AG09309 (cell line): ENCODE measurements at places on chromosomes 7 and 10.

DNA sequence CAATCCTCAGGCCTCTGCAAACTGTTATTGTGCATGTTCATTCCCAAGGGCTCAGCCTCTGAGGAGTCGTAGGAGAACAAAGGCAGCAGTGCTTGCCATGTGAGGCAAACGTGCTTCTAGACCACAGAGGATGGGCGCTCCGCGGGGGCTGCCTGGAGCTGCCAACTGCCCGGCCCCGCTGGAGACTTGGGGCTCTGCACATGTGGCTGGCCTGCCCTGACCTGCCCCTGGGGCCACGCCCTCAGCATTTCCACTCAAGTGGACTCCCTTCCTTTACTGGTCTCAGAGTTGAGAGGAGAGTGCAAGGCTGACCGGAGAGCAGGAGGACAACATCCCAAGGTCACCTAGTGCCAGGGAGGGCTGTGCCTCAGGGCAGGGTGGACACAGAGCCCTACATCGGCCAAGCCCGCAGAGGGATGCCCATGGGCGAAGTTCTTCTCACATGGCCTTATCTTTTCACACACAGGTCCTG is 222.3 kb upstream of the ZNF32 start:
- DNase-seq = no peak

- no peak for DNase-seq
These were observed 84.6 kb downstream of the VPS50 start for GRCh38 chr7:93316730-93317129.

DNA sequence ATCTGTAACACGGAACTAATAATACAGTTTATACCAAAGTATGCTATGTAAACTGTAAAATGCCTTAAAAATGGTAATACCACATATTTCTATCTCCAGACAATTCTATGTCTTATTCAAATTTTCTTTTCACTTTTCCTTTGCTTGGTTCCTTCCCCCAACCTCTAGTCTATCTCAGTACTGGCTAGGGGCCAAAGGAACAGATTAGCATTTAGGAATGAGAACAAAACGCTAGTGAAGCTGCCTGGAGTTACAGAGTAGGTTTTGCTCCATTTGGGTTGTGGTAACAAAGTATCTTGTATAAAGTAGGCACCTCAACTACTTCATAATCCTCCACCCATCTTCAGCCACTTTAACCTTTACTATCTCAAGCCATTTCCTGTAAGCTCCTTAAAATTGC is 94.1 kb downstream of the HBP1 start:
- no peak for DNase-seq

GRCh38 chr10:78437407-78437768 is 403.7 kb downstream of the RPS24 start:
- no peak for DNase-seq

DNA sequence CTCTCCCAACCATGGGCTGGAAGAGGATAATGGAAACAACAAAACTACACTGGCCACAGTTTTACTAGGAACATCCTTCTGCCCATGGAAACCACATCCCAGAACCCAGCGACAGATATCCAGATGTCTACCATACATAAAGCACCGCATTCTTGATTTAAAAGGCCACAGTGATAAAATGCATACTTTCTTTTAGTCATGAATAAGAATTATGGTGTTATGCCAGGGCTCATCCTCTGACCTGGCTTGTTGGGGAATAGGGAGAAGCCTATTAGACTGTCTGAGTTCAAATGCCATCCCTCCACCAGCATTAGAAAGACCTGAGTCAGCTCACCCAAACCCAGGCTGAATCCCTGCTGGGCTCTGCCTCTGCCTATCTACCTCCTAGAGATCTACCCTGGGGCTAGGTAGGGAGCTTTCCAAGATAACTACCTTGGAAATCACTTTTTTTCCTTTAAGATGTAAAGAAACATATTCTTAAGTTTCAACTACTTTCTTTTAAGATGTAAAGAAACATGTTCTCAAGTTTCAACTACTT is 5.2 kb downstream of the ABCA13 start:
- DNase-seq = no peak

- DNase-seq = no peak
These were observed 645 bp downstream of the SLC26A4 start for GRCh38 chr7:107661081-107661864.

DNA sequence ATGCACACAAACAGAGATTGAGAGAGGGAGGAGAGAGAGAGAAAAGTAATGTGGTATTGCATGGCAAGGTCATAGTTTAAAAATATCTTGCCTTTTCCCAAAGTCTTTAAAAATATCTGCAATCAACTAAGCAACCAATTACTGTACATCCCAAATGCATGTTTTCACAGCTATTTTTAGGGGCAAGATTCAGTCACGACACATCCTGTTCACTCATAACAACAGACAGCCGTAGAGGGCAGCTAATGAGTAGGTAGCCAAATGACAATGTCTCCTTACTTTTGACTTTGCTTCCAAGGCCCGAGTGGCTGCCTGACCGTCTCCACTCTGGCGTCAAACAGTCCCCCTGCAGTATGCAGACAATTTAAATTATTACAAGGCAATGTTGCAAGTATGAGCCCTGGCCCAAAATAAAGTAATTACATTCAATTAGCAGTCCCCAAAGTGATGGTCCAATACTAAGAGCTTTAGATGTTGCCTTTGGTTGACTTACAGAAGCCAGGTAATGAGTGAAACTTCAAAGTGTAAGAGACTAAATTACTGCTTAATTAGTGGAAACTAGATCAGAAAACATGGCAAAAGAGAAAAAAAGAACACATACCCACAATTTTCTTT is 162.9 kb downstream of the MBL2 start:
- no peak for DNase-seq

- no peak for DNase-seq
These were observed 334.4 kb downstream of the CALN1 start for GRCh38 chr7:72077786-72078185.
